ENCODE measurements at places on chromosomes 7 and 10.

DNA sequence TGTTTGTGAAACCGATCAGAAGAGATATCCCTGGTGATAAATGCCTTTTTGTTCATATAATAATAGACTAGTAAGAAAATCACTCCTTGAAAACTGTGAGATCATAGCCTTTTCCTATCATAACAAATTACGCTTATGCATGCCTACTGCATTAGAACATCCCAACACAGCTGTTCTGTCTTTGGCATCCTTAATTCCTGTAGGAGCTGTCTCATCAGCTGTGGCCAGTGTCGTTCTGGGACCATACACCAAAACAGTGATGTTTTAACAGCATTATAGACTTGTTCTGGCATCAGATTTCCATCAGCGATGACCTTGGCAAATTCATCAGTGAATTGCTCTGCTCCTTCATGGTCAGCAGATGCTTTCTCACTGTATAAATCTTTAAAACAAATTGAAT lies 423.6 kb upstream of the LRGUK start:
- no peak for DNase-seq

GRCh38 chr7:78261302-78261701 lies 462.7 kb downstream of the PHTF2 start:
- DNase-seq, result no peak

- no peak for DNase-seq
These were observed 227.8 kb upstream of the LRRTM3 start for GRCh38 chr10:66698069-66698468.

DNA sequence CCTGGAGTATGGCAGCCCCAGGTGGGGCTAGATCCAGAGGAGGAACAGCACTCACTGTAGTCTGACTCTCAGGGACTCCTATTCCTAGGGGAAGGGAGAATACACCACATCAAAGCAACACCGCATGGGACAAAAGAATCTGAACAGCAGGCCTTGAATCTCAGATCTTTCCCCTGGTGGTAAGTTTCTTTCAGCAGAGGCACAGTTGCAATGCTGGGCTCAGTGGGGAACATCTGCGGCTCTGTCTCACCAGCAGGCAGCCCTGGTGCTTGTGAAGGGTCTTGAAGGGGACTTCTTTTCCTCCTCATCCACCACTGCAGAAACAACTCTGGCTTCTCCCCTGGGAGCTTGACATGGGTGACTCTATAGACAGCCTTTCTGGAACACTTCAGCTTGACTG lies 111.2 kb upstream of the ARHGAP21 start:
- DNase-seq, result no peak

DNA sequence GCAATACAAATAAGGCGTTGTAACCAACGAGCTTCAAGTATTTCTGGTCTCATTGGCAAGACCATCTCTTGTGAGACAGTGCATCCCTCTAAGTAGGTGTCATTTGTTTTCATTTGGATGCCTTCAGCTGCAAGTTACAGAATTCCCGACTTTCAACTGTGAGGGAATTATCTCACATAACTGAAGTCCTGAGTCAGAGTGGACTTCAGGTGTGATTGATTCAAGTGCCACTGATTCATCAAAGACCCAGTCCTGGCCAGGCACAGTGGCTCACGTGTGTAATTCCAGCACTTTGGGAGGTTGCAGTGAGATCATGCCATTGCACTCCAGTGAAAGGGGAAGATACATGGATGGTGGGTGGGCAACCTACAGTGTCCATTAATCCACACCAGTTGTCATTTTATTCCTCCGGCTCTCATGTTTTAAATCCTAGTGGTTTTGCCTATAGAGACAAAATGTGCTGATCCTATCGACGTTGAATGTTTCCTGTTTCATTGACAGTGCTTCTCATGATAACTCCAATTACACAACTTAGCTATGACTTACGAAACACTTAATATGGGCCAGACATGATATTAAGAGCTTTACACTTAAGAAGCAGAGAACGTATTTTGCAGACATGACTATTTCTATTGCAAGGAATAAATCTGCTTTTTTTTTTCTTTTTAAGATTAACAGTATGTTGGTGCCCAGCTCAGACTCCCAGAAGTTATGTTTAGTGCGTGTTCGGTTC lies 268.0 kb downstream of the FRMD4A start:
- no peak for DNase-seq

- no peak for DNase-seq
These were observed 52.5 kb upstream of the SEPTIN7 start for GRCh38 chr7:35748371-35748770.

All from activated naive CD4-positive, alpha-beta T cell treated with Interleukin-2 at 50 U/mL for 16 hours (primary cell).